Activated naive CD8-positive, alpha-beta T cell treated with anti-CD3 and anti-CD28 coated beads, Interleukin-2, amount 50 U/mL, for 24 hours (primary cell): ENCODE measurements at places on chromosomes 3 and 15.

GRCh38 chr15:70669966-70670658 lies 93.2 kb downstream of the UACA start:
- no peak for DNase-seq

GRCh38 chr15:59252137-59252536 lies 45.5 kb downstream of the LDHAL6B start:
- no peak for DNase-seq

- no peak for DNase-seq
These were observed 37.1 kb downstream of the NR2F2 start for GRCh38 chr15:96367311-96368200.

DNA sequence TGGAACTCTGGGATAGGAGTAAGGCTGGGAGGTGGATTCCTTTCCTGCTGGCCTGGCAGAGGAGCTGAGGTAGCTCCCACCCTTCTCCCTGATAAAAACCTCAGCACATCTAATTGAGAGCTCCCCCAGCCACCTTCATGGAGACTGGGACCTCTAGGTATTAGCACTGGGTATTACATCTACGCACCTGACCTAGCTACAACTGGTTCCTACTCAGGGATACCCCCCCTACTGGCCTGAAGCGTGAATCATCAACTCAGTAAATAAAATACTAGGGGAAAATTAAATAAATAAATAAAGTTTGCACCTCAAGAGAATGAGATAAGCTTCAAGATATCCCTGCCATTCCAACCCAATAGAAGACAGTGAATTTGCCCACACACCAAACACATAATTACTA lies 140.4 kb downstream of the NEK10 start:
- no peak for DNase-seq

GRCh38 chr15:76200083-76200465 lies 111.2 kb downstream of the ETFA start:
- DNase-seq, result no peak

DNA sequence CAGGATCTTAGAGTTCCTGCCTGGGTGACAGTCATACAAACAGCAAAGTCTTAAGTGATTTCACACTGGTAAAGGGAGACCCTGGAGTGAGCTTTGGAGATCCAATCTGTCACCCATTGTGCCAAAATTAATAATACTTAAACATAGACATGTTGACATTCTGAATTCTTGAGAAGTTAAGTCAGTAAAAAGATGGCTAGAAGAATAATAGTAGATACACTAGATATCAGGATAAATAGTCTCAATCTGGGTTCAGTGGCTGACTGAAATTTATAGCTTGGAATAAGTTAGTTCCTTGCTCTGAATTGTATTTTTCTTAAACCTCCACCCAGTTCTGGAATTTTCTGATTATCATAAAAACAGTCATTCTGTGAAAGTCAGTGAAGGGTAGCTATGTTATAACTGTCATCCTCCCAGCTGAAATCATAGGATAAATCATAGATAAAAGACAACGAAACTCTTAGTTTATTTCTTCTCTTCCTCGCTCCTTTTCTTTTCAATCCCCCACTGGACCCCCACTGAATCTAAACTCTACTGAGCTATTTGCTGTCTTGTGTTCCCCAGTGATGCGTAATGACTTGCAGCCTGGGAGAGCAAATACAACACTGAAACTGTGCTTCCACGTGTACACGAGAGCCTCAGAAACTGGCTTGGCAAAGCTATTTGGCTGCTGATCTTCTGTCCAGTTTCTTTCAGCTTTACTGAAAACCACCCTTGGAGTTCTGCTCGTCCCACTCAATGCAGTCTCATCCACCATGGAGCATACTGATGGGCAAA lies 175.4 kb upstream of the TP63 start:
- DNase-seq, result no peak

GRCh38 chr3:122681284-122681973 lies 790 bp downstream of the PARP14 start:
- DNase-seq, result no peak

GRCh38 chr15:87619161-87619960 lies 637.2 kb downstream of the NTRK3 start:
- no peak for DNase-seq

DNA sequence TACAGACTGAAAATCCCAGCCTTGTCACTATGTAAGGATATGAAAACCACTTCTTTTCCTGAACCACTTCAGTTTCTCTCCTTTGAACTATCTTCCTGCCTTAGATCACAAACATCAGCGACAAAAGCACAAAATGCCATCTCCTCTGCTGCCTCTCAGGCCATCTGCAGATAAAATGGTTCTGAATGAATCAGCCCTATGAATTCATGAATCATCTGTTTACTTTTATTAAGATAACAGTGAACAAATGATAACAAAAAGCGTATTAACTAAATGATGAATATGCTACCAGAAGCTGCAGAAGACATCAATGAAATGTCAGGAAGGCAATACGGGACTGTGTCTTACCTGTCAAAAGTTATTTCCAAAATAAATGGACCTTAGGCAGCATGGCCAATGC lies 928.1 kb downstream of the ROBO1 start:
- DNase-seq, result no peak

DNA sequence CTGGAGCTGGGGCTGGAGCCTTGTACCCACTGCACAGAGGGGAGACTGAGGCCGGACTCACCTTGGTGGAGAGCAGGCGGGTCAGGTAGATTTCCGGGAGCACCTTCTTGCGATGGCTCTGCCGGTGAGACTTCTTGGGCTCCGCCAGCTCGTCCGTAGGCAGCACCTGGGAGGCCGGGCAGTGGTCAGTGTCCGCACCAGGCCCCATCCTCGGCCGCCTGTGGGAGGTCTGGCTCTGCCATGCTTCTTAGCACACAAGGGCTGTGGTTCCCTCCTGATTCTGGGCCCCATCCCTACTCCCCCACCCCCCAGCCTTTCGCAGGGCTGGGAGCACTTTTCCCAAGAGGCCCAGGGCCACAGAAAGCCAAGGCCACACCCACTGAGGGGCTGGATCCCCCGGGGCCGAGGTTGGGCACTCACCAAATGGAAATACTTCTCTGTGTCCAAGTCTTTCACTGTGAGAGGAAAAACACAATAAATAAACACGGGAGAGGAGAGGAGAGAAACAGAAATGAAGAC lies 17.4 kb downstream of the H1-8 start:
- DNase-seq, result no peak

- peak; percentile 10 for DNase-seq
These were observed 90.2 kb downstream of the ANP32A start for GRCh38 chr15:68730471-68730919.

GRCh38 chr15:34708422-34708821 lies 46.4 kb downstream of the GJD2 start:
- no peak for DNase-seq

DNA sequence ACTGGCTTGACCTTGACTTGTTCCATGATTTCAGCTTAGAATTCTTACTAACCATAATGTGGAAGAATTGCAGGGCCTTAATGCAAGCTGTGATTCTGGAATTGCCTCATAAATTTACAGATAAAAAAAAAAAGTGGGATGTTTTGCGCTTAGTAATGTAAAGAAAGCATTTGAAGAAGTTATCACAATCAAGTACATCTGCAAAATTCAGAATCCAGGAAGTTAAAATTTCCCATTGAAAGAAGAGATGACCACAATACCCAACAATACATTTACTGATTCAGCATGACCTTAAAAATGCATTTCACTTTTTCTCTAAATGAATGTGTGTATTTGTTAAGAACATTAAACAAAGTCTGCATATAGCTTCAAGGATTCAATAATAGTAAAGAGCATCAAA lies 65.1 kb upstream of the CCNL1 start:
- DNase-seq, result no peak

GRCh38 chr3:101865751-101866509 lies 16.6 kb downstream of the NFKBIZ start:
- DNase-seq, result no peak

GRCh38 chr15:87374339-87374738 lies 882.2 kb downstream of the NTRK3 start:
- DNase-seq, result no peak

DNA sequence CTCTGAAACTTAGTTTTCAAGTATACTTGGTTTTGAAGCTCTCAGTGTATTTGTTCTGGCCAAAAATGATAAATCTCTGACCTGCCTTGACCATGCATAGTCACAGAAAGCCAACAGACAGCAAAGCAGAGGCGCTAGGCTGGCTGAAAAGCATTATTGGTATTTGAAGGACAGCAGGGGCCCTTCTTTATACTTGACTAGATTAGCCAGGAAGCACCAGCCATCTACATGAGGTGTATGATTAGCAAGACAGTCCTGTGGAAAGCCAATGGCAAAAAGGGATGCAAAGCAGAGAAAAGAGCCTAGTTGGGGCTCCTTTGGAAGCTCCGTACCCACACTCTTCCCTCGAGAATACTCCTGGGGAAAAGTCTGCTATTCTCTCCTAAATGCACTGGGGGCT lies 7.8 kb downstream of the SLC24A1 start:
- DNase-seq, result no peak

DNA sequence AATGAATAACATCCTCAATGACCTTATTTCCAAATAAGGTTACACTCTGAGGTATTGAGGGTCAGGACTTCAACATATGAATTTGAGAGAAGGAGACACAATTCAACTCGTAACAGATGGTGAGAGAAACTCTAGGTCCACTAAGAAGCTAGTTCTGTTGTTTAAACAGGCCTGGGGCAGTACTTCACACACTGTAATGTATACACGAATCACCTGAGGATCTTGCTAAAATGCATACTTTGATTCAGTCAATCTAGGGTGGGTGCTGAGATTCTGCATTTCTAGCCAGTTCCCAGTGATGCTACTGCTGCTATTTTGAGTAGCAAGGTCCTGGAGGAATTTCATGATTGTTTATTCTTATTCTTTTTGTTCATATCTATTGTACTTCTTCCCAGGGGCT lies 186.8 kb downstream of the SATB1 start:
- no peak for DNase-seq

- DNase-seq, result no peak
These were observed 89.5 kb downstream of the CTNNB1 start for GRCh38 chr3:41288785-41289184.

DNA sequence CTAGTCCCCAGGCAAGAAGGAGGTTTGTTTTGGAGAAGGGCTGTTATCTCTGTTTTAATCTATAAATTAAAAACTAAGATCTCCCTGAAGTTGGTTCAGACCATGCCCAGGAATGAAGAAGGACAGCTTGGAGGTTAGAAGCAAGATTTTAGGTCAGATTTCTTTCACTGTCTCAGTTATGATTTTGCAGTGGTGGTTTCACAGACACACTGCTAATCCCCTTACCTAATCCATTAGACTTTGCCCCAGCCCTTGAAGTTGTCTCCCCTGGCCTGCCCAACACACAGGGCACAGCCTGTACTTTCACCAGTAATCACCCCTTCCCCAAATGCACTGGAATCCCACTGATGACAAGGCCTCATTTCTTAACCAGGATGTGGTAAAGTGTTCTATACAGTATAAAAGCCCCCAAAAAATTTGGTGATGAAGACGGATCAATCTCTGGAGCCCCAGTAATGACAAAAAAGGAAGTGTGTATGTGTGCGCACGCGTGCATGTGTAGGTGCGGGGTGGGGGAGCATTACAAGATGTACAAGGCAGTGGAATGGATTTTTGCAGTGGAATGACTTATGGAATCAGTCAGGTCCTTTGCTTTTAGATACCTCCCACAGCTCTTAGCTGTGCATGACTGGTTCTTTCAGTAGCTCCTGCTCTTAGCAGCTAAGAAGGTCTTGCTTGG lies 73.1 kb upstream of the TERB2 start:
- no peak for DNase-seq

DNA sequence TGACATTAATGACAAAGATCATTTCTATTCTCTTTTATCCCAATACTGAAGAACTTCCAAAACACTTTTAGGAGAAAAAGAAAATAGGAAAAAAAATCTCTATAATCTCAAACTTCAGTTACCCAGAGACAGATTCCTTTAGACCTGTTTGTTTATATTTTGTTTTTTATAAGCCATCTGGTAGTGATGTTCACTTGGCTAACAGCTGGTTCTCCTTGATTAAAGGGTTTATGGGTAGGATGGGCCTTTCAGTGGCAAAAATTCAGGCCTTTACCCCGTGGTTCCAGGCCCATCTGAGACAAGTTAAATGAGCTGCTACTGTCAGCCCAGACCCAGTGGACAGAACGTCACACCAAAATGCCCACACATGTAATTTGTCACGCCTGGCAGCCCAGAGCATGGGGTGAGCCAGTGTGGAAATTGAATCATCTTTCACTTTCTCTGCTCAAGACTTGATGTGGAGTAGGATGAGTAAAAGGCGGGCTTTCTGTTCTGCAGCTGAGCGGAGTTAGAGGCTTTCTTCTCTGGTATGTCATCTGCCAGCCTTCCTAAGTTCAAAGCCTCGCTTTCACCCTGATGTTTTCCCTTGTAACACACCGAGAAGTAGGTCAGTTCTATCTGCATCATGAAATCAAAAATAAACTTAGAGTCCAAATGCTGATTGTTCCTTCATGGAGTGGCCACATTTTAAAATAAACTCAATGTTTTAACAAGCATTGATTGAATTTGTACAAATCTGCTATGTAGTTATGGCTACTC lies 62.5 kb upstream of the SKOR1 start:
- DNase-seq, result peak; percentile 64

- DNase-seq, result peak; percentile 60
These were observed 68.7 kb upstream of the BLM start for GRCh38 chr15:90648137-90649070.

- DNase-seq, result no peak
These were observed 347.2 kb upstream of the TPRG1 start for GRCh38 chr3:188824566-188824965.

DNA sequence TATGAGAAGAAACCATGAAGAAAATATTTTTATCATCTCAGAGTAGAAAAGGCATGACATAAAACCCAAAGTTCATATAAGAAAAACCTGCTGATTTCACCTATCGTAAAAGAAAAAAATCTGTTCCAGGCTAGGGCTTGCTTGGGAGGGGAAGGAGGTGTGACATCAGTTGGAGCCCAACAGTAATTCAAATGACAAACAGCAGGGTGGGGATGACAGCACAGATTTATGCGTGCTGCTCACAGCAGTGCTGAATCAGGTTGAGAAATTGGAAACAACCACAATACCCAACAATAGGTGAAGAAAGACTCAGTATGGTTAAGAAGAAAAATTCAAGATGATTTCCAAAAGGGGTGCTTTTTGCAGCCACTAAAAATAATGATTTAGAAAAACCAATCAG lies 172.4 kb downstream of the PDE8A start:
- no peak for DNase-seq

GRCh38 chr3:129326138-129326537 lies 47.5 kb downstream of the HMCES start:
- no peak for DNase-seq

- DNase-seq, result peak; percentile 35
These were observed 171.2 kb downstream of the ADAMTS17 start for GRCh38 chr15:100170291-100171210.

DNA sequence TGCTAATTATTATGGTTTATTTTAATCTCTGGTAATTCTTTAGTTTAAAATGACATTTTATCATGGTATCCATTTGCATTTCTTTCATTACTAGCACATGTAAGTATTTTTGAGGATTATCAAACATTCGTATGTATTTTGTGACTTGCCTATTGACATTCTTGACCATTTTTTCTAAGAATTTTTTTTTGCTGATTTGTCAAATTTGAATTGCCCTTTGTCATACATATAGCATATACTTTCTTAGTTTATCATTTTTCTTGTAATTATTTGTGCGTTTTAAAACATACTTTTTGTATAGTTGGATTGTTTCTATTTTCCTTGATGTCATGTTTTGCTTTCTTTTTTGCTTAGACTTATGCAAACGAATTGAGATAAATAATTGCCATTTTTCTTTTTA lies 358.5 kb upstream of the RBMS3 start:
- DNase-seq, result no peak
